Natural killer cell treated with Interleukin-12 subunit alpha and Interleukin-12 subunit beta and Interleukin-15 and Interleukin-18, amount 100 ng/mL, for 72 hours (primary cell): ENCODE measurements at places on chromosomes 3 and 15. TPM values are rescaled to one million over a fixed set of nuclear protein-coding genes. Genes with fewer than 3 reads are reported as not detected.

DNA sequence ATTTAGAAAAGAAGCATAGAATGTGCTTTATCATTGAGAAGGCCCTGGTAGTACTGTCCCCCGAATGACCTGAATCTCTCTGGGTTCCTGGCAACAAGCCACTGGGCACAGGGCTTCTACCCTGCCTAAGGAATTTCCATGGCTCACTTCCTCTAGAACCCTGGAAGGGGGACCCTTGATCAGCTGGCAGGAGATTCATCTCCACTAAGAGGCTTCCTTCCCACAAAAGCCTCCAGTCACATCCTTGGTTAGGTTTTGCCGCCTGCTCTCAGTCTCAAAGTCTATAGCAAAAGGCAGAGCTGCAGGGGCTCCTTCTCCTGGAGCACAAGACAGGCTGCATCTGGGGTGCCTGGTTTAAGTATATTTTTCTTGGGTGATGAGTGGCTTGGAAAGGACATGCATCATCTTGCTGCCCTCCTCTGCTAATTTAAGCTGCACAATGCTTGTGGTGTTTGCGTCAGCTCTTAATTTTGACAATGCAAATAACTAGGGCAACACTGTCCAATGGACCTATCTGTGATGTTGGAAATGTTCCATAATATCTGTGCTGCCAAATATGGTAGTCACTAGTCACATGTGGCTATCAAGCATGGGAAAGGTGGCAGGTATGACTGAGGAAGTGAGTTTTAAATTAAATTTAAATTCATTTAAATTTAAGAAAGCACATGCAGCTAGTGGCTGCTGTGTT, 33.4 kb upstream of the RARRES1 start:
- no peak for DNase-seq

- no peak for DNase-seq
Observed at GRCh38 chr3:1623896-1624295, 474.8 kb upstream of the CNTN4 start.

- DNase-seq = no peak
Observed at GRCh38 chr3:62647711-62648110, 227.5 kb downstream of the CADPS start.

DNA sequence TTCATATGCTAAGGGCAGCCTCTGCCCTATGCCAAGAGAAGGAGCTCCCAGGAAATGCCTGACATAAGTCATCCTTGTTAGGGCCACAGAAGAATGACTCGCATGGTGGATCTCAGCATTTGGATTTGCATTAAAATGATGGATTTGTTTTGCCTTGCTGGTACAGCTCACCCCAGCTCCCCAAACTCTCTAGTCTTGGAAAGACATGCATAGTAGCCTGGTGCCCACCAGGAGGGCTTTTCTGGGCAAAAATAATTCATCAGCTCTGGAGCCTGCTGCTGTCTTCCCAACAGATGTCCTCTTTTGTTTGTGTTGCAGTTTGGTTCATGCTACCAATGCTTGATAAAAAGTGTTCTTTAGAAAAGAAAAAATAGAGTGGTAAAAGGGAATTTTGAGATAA, 833.0 kb downstream of the AGBL1 start:
- no peak for DNase-seq

- no peak for DNase-seq
Observed at GRCh38 chr3:124939661-124940060, 5.1 kb upstream of the MUC13 start.

DNA sequence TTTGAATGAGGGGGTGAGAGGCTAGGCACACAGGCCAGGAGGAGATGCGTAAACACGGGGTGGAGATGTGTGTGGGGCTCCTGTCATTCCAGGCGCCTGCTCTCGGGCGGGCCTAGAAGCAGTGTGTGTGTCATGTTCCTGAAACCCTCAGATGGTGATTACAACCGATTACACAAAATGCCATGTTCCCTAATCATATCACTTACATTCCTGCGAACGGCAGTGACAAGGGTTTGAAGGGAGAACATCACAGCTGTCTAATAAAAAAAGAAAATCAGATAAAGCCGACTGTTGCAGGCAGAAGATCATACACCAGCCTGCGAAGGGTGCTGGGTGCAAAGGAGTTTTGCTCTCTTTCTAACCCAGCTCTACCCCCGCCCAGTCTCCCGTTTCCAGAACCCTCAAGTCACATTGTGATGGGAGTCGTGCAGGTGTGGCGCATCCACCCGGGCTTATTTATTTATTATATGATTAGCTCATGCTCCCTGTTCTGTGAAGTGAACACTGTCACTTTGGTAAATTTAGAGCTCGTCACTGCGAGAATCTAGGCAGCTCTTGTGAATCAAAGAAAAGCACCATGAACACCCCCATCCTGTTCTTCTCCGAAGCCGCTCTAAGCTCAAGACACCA, 140.3 kb downstream of the NR2F2 start:
- no peak for DNase-seq

DNA sequence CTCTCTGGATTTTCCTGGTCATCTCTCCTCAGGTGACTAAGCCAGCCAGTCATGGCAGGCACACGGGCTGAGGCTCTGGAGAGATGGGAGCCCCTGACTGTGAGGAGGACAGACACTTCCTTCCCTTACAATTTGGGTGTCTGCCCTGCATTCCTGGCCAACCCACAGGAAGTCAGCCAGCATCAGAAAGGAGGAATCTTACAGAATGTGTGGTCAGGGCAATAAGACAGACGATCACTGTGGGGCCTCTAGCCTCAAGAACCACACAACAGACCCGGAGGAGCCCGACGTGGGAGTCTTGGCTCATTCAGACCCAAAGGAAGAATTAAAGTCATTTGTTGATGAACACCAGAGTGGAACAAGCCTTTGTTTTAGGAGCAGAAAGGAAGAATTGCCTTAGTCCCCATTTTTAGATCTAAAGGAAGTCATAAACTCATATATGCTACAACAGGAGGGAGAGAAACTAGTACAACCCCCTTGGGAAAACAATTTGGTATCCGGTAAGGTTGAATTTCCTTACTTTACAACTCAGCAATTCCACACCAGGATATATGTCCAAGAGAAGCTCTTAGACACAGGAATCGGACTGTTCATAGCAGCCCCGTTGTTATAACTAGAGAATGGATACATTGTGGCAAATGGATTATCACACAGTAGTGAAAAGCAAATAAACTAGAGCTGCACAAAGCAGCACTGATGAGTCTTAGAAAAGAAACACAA, 62.2 kb downstream of the ABTB1 start:
- no peak for DNase-seq

The TGM5 gene
- 2.0 TPM for total RNA-seq

DNA sequence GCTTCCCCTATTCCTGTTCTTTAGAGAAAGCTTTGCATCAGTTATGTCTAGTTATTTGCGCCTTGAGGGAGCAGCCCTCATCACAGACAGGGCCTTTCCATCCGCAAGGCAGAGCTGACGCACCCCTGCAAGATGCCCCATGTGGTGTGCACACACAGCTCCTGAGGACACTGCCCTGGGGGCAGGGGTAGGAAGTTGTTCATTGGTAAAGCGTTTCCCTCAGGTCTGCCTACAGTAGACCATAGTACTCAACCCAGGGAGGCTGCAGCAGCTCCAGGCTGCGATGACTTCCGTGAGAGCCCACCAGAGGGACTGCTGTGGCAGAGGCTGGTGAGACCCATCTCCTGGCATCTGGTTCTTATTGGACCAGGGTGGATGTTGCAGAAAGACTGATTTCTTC, 55.1 kb upstream of the PLXNA1 start:
- DNase-seq = no peak

- DNase-seq = peak; percentile 89
Observed at GRCh38 chr3:113838631-113839209, at the start of gene GRAMD1C. Gene GRAMD1C (plus strand): TSS chr3:113838788. CDS start chr3:113838910, 122 bp downstream.

The PIK3CA gene
- total RNA-seq = 10.9 TPM

DNA sequence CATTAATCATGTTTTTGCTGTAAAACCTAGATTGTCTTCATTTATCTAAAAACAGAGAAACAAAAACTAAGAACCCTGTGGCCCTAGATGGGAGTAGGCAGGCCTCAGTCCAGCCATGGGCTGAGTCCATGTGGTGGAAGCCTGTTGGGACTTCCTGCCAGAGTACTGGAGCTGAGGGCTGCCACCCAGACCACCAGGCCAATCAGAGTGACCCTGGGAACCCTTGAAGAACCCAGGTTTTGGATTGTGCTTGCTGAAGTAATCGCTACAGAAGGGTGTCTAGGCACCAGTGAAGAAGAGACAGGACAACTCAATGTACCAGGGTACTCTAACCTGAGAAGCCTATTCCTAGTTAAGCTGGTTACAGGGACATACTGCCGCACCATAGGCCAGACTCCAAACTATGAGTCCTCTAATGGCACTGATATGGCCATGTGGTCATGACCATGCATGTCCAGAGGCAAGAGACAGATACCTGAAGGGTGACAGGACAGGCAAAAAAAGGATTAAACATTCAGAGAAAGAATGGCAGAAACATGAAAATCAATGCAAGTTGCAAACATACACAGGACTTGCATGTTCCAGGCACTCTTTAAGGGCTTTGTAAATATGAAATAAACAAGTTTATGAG, 12.9 kb downstream of the CSRNP1 start:
- DNase-seq = peak; percentile 44

DNA sequence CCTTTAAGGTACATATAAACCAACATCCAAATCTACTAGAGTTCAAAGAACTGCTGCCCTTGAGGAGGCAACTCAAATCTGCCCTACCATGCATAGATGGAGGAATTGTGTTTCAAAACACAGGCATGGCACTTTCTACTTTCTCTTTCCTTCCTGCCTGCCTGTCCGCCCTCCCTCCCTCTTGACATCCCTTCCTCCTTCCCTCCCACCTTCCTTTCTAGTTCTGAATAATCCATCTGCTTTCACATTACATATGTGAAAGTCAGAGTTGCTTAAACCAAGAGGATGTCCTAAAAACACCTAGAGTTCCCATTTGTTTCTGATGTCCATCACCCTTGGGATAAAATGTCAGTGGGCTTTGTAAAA, 537.6 kb downstream of the FOXP1 start:
- DNase-seq = no peak

The MYL3 gene
- not detected for total RNA-seq

- no peak for DNase-seq
Observed at GRCh38 chr3:22713936-22714335, 489.2 kb upstream of the UBE2E2 start.

The OR5K2 gene
- total RNA-seq = not detected

GRCh38 chr15:89196241-89196640, 25.1 kb downstream of the RLBP1 start:
- DNase-seq = no peak

The SAMMSON gene
- not detected for total RNA-seq

The TM4SF4 gene
- not detected for total RNA-seq

The A4GNT gene
- total RNA-seq = not detected

The CELF6 gene
- total RNA-seq = 0.92 TPM

DNA sequence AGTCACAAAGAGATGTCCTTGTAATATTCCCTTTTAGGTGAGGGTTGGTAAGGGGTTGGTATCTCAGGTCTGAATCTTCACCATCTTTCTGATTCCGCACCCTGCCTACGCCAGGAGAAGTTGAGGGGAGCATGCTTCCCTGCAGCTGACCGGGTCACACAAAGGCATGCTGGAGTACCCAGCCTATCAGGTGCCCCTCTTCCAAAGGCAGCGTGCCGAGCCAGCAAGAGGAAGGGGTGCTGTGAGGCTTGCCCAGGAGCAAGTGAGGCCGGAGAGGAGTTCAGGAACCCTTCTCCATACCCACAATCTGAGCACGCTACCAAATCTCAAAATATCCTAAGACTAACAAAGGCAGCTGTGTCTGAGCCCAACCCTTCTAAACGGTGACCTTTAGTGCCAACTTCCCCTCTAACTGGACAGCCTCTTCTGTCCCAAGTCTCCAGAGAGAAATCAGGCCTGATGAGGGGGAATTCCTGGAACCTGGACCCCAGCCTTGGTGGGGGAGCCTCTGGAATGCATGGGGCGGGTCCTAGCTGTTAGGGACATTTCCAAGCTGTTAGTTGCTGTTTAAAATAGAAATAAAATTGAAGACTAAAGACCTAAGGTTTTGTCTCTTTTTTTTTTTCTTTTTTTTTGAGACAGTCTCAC, 19.8 kb downstream of the TYRO3 start:
- DNase-seq = no peak

GRCh38 chr3:129504471-129505100, 23.9 kb upstream of the RHO start:
- DNase-seq = no peak

The NDN gene
- total RNA-seq = 0.98 TPM

DNA sequence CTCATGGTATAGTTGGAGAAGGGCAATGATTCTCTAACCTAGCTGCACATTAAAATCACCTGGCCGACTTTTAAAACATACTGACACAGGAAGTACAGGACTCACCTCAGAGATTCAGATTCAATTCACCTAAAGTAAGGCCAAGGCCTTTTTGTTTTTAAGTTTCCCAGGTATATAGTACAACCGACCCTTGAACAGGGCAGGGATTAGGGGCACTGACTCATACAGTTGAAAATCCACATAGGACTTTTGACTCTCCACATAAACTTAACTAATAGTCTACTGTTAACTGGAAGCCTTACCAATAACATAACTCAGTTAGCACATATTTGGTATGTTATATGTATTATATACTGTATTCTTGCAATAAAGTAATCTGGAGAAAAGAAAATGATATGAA, 129.5 kb upstream of the ABI3BP start:
- DNase-seq = no peak

DNA sequence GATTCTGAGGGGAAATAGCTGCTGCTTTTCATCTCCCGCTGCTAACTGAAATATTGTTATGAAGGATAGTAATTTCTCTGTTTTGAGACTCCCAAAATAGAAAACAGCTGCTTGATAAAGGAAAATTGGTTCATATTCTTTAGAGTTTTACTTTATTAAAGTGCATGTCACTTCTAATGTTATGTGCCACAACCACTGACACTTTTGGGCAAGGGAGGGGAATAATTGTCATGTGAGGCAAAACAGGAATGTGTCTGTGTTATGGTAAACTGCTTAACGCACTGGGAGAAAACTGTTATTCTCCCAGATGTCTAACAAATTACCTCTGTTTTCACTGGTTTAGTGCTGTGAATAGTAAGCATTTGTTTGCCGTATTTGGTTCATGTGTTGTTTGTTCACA, 201.6 kb downstream of the PDZRN3 start:
- no peak for DNase-seq

DNA sequence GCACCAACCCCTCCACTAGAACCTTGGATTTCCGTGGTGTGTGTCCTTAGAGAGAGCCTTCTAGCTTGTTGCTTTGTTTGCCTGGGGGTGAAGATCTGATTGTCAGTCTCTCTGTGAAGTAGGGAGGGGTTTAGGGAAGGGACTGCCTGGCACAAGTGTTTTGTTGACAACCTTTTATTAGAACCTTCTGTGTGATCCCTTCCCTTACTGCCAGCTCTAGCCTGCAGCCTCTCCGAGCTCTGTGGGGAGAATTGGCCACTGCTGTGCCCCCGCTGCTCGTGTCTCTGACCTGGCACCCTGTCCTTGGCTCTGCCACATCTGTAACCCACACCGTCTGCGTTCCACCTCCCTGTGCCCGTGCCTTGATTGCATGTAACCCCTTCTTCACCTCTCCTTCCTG, 30.9 kb upstream of the PCSK6 start:
- no peak for DNase-seq
